T47D (cell line): ENCODE measurements at places on chromosomes 11 and 22.

- DNase-seq = peak; percentile 91
Observed at GRCh38 chr11:113778111-113778910, 1.3 kb upstream of the CLDN25 start.

DNA sequence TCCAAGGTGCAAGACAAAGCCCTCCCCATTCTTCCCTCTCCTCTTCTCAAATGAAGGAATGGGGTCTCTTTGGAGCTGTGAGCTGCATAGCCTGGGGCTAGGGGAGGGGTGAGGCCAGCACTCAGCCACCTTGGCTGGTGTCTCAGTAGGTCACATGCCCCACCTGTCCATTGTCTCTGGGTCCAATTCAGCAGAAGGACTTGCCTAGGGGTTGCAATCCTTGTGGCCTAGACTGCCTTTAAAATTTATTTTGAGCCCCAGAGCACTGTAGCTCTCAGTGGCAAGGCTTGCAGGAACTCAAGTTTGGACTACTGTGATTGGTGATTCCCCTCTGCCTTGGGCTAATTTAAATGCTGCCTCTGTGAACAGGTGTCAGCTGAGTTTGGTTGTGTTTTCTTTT, 336.7 kb downstream of the DDX10 start:
- DNase-seq = no peak

DNA sequence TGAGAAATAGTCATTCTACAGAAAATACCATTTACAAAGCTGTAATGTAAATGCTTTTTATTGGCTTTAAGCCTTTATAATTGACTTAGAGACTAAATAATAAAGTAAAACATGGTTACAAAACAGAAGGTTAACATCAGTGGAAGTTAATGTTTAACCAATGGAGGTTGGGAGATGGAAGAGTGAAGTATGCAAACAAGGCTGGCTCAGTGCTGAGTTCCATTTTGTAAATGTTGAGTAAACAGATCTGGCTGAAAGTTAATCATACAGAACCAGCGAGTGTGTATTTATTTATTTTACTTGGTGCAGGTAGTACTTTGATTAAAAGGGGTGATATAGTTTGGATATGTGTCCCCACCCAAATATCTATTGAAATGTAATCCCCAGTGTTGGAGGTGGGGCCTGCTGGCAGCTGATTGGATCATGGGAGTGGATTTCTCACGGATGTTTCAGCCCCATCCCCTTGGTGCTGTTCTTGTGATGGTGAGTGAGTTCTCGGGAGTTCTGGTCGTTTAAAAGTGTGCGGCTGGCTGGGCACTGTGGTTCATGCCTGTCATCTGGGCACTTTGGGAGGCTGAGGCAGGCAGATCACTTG, 827.4 kb downstream of the OPCML start:
- DNase-seq = no peak

DNA sequence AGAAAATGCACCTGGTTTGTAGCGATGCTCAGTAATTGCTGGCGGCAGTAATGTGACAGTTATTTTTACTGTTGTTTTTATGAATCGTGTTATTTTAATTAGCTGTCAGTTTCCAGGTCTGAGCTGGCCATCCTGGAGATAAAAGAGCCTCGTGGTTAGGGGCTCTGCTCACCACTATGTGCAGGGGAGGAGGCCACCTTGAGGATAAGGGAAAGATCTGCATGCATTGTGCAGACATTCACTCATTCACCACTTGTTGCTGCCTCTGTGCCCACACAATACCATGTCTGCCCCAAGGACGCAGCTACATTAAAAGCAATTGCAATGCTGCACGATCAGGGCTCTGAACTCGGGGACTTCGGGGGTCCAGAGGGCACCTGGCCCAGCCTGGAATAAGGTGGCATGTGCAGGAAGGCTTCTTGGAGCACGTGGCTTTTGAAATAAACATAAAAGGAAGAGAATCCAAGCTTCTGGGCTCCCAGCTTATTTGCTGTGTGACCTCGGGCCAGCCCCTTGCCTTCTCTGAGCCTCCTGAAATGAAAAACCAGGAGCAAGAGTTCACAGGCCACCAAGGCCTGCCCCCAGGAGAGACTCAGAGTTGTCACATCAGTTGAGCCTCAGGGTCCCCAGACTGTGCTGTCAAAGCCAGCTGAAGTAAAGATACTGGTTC, 44.7 kb upstream of the SHISAL1 start:
- no peak for DNase-seq

GRCh38 chr22:41094041-41094593, 1.7 kb downstream of the EP300 start:
- no peak for DNase-seq

DNA sequence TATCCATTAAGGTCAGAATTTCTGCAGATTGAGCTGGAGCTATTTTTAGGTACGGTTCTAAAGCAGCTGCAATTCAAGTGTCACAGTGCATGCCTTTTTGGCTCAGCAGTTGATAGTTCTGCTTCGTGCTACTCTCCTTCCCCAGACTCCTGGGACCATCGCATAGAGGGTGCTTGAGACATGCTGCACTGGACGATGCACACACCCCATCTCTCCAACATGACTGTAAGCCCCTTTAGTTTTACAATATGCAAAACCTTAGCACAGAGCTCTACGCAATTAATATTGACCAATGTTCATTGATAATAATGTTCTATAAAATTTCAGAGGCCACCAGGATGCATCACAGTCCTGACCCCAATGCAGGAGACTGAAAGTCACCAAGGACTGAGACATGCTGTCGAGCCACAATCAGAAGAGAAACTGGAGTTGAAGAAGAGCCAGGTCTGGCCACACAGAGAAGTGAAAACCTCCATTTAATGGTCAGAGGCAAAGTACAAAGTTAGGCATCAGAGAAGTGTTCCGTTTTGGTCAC, 120.9 kb upstream of the ZC3H12C start:
- DNase-seq = no peak

DNA sequence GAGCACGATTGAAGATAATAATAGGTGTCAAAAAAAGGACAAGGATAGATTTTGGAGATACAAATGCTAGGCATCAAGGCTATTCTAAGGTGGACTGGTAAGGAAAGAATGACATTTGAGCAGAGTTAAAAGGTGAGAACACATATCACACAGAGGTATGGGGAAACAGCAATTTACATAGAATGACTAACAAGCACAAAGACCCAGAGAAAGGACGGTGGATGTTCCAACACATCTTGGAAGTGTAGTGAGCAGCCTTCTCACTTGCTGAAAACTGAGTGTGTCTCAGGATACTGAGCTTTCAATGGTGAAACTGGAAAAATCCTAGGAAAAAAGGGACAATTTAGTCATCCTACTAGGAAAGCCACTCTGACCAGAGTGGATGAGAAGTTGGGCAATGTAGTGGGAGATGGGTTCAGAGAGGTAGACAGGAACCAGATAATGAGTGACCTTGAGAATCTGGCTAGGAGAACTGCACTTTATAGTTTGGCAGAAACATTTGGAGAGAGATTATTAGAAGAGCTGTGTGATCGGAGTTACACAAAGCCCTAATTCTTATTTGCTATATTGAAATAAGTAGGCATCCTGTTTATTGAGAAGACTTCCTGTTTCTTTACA, 706.0 kb downstream of the KCNA4 start:
- no peak for DNase-seq

DNA sequence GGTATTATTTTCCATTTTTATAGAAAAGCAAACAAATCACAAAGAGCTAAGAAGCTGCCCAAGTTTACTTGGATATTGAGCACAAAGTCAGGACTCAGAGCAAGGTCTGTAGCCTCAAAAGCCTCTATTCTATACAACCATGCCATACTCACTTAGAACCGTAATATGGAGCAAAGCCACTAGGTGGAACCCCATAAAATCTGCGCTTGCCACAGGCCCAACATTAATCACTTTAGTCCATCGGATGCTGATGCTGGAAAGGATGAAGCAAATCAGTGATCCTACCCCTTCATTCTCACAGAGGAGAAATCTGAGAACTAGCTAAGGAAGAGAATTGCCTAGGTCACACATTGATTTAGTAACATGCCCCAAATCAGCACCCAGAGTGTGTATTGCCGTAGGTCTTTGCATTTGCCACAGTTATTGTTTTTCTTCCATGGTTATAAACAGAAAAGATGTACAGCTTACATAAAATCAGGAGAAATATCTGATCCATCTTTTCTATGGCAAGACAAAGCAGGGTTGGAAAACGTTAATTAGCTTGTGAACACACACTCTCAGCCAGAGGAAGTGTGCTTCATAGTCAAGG, 56.7 kb upstream of the RAB38 start:
- peak; percentile 67 for DNase-seq

DNA sequence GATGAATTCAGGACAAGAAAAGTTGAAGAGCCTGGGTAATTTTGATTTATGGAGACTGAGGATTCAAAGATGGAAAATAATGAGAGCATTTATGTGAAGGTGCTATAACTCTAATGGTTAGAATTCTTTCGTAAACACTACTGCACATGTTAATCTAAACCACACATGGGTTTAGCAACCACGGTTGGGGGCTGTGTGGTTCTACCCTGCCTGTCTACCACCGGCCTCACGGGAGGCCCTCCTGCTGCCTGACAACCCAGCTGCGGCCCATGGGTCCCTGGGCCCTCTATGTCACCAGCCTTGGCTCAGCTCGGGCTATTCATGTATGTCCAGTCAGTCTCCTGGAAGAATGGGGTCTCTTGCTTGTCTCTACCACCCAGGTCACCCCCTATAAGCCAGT, 68.5 kb upstream of the ARFGAP3 start:
- no peak for DNase-seq

DNA sequence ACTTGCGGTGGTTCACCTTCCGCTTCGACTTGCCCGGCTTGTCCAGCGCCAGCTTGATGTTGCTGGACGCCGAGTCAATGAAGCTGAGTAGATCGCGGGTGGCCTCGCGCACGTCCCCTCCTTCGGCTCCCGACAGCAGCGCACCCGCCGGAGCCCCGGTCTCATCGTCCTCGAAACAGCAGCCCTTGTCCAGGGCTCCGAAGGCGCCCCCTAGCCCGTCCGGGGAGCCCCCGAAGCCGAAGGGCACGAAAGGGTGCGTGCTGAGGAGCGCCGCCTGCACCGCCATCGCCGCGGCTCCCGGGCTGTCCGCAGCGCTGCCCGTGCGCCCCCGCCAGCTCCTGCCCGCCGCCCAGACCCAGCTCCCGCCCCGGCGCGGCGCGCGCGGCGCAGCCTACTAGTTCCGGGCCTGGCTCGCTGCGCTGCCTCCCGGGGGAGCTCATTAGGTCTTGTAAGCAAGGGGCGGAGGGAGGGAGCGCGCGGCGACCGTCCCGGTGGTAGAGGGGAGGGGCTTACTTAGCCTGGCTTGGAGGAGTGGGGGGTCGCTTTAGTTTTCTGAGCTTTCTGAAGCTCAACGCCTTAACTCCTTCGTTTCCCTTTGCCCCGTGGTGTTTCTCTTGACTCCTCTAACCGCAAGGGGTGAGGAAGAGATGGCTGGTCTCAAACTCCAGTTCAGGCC, at the start of gene FAM181B:
Gene FAM181B, minus strand, starts transcription at position 421 of the 676 bp plus-strand sequence. Its CDS starts 135 bp downstream, at position 286.
- no peak for DNase-seq

DNA sequence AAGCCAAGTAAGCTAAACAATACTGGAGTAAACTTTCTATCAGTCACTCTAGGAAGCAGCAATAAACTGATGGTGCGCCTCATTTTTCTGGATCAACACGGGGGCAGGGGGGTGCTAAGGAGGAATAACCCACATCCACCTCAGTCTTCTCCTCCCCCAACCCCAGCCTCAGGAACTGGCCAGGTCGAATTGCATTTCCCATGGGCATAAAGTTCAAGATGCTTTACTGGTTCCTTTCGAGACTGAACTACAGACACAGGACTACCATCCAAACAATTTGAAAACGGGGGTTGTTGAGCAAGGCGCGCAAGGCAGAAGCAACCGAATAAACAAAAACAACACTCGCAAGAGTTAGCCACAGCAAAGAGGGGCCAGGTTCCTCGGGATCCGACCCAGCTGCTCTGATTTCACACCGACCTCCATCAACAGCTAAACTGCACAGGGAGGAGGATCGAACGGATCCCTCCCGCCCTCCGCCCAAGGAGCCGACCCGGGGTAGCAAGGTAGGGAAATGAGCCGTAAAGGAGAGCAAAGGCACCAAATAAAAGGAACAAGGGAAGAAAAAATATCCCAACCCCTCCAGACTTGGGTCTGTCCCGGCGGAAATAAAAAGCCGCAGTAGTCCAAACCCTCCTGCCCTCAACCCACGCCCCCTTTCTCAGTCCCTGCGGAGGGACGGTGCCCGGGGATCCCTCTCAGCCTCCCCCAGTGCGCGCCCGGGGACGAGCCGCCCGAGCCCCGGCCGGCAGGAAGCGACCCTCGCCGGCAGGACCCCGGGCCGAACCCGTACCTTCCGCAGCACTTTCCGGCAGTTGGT, 801 bp downstream of the SESN3 start:
- DNase-seq = no peak

GRCh38 chr22:33889748-33890147, 30.5 kb downstream of the LARGE1 start:
- DNase-seq = no peak

DNA sequence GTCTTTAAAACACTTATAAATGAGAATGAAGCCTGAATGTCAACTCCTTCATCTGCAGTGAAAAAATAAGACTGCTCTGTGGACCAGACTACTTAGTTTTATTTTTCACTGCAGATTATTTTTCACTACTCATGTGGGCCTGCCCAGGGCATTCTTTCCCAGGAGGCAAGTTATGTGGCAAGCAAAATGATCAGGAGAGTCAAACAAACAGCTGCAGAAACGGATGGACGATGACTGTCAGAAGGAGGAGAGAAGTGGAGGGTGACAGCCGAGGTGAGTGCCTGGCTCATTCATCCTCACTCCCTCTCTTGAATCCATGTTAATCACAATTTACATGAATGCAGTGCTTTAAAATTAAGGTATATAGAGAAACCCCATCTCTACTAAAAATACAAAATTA, 5.8 kb upstream of the LRP5 start:
- no peak for DNase-seq

- no peak for DNase-seq
Observed at GRCh38 chr11:116309446-116309845, 463.3 kb downstream of the BUD13 start.

- no peak for DNase-seq
Observed at GRCh38 chr11:20909995-20910726, 240.8 kb downstream of the NELL1 start.

DNA sequence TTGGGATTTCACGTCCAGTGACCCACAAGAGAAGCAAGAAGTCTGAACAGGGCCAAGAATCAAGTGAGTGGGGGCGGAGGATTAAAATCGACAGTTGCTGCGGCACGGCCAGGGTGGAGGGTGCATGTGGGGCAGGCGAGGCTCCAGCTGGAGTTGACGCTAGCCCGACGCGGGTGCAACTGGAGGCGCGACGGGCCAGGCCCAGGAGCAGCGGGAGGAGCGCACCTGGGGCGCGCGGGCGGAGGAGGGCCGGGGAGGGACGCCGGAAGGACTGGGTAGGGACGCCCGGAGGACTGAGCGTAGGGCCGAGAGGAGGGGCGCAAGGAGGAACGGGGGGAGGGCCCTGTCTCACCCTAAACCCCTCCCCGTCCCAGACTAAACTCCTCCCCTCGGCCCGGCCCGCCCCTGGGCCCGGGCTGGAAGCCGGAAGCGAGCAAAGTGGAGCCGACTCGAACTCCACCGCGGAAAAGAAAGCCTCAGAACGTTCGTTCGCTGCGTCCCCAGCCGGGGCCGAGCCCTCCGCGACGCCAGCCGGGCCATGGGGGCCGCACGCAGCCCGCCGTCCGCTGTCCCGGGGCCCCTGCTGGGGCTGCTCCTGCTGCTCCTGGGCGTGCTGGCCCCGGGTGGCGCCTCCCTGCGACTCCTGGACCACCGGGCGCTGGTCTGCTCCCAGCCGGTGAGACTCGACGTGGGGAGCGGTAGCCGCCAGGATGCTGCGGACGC, at the start of gene IL17RA:
Gene IL17RA, plus strand, starts transcription at position 447 of the 723 bp plus-strand sequence. Its CDS starts 92 bp downstream, at position 539.
- peak; percentile 96 for DNase-seq
